Fibroblast of skin of right quadriceps (primary cell): ENCODE measurements at places on chromosomes 12 and 14.
A peak's percentile ranks its signal among the peaks of the same experiment; 100 is the strongest.

DNA sequence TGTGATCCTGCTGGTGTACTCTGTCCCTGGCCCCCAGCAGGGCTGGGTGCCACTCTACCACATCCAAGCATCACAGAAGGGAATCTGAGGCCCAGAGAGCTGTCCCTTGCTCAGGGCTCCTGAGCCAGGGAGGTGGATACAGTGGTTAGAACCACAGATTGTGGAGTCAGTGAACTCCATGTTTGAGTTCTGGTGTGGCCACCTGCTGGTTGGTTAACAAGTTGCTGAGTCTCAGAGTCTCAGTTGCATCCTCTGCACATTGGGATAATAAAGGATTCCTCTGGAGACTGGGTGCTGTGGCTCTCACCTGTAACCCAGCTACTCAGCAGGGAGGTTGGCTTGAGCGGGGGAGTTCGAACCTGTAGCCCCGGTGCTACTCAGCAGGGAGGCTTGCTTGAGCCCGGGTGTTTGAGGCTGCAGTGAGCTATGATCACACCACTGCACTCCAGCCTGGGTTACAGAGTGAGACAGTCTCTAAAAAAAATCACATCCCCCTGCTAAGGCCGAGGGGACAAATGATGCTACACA lies 39.4 kb downstream of the MVK start:
- DNase-seq, result peak; percentile 10

DNA sequence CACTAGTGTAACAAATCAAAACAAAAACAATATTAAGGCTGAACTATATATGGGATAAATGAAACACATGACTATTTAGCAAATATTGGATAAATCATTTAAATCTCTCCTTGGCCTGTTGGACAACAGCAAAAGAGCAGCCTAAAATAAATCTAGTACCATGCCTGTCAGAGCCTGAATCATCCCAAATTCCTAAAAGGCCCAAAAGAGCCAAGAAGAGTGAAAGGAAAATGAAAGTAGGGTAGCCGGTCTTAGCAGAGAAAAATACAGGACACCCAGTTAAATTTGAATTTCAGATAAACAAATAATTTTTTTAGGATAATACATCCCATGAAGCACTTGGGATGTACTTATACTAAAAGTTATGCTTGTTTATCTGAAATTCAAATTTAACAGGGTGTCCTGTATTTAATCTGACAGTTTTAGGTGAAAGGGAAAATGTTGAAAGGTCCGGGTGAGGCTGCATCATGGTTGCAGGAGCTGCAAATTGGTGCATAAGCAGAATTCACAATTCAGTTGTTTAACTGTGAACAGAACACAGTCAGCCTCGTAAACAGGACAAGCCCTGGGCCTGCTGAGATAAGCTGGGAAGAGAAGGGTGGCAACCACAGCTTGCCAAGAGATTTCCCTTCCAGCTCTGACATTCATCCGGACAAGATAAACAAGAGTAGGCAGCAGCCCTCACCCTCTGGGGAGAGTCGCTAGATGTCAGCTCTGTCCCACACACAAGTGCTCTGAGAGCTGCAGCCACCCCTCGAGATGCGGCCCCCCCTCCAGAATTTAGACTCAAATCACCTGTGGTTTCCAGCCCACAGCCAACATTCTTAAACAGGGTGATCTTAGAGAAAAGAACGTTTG lies 30.3 kb downstream of the DMAC2L start:
- DNase-seq, result peak; percentile 91

GRCh38 chr14:51960866-51961265 lies 28.5 kb upstream of the RTRAF start:
- DNase-seq, result no peak

DNA sequence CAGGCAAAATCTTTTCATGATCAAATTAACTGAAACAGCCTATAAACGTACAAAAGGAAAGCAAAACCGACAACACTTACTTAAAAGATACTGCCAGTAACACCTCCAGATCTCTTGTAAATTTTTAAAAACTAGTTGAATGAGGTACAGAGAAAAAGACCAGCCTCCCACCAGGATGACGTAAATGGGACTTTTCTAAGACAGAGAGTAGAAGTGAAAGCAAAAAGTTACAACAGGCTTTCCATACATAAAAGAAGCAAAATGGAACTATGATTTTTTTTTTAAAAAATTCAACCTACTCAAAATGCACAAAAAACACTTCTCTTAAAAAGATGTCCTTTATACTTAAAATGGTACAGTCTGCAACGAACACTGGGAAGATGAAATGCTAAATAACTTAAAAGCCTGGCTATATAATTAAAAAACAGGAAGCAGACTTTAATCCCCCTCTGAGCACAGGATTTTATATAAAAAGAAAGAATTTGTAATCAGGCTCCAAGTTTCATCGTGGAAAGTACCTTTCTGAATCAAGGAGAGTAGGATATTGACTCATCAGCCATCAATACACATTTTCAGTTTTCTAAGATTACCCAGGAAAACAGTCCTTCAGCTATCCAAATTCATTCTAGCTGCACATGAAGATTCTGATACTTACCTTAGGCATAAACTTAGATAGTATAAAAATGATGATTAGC lies 14.2 kb upstream of the MYO1A start:
- no peak for DNase-seq

DNA sequence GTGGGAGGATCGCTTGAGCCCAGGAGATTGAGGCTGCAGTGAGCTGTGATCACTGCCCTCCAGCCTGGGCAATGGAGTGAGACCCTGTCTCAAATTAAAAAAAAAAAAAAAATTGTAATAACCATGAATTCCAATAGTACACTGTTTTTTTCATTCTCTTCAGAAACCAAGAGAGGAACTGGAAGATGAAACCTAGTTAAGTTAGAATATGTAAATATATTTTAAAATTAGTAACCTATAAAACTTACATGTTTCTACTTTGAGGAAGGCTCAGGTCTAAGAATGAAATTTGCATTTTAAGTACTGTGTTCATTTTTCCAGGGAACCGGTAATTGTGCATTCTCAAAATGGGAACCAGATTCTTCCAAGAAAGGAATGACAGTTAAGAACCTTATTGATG lies 18.8 kb downstream of the KNTC1 start:
- DNase-seq, result no peak

- DNase-seq, result peak; percentile 59
Observed at GRCh38 chr12:6234214-6234613, 34.0 kb downstream of the CD9 start.

- DNase-seq, result peak; percentile 76
Observed at GRCh38 chr12:12661086-12661856, 34.7 kb downstream of the GPR19 start.

GRCh38 chr12:58341791-58342190 lies 400.4 kb downstream of the ATP23 start:
- DNase-seq, result peak; percentile 93

DNA sequence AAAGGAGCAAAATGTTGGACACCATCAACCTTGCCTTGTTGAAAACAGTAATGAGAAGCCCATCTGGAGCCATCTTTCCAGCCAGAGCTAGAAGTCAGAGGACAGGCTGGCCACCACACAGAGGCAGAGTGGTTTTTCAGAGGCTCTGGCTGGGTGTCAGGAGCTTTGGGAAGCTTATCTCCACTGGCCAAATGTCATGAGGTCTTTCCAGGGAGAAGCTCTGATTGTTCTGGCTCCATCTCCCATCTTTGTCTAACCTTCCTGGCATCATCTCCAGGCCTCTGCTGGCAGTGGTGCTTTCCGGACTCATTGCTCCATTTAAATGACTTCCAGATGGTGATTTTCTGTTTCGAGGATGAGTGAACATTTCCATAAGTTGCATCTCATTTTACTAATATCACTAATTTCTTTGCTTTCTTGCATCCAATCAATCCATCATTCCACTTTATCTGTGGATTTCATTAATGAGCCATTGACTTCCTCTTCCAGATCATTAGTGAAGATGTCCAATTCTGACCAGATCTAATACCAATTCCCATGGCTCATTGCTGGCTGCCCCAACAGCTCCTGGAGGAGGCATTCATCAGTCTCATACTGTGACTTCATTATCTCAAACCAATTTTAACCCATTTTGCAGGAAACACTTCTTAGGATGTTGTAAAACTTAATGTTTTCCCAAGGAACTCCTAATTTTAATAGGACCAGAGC lies 35.3 kb upstream of the TMTC1 start:
- DNase-seq, result no peak
